Neural progenitor cell (in vitro differentiated cells): ENCODE measurements at places on chromosomes 13 and 19.

DNA sequence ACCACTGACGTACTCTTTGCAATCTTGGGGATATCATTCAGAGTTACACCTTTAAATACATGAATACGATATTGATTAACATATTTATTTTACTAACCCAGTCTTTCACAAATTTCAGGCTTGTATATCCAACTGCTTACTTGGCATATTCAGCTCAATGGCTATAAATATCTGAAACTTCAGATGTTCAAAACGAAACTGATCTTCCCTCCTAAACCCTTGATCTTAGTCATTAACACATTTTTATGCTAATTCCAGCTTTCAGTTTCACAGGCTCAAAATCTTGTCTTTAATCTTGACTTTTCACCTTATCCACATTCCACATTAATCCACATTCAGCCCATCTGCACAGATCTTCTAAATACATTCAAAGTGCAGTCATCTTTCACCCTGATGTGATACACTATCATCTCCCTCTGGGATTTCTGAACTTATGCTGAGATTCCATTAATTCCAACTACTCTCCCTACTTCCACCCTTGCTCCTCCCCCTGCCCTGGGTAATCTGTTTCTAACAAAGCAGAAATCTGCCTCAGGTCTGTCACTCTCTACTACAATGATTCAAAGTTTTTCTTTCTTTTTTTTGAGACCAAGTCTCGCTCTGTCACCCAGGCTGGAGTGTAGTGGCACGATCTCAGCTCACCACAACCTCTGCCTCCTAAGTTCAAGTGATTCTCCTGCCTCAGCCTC, 387.2 kb downstream of the GPC5 start:
- H3K4me3 ChIP-seq, result no peak overlapping the region
- no peaks in the 10 kb centered on the region for H3K27me3 ChIP-seq
- no peak overlapping the region for H3K27ac ChIP-seq
- no peak for DNase-seq
- no peaks in the 10 kb centered on the region for H3K36me3 ChIP-seq

DNA sequence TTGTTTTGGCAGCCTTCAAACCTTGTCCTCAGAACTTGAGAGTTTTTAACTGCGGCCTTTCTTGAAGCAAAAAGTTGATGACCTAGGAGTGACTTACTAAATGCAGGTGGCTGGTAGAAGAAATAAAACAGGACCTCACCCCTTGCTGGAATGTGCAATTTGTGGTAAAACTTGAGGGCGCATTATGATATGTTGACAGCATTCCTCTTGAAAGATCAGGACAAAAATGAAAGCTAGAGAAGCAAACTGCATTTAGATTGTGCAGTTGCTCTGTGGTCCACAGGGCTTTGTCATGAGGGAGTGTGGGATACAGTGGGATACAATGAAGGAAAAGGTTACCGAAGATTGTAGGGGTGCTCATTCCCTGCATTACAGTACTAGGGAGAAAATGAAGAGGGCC, 504.2 kb downstream of the GPC6 start:
- H3K36me3 ChIP-seq, result no peaks in the 10 kb centered on the region
- DNase-seq, result no peak
- no peaks in the 10 kb centered on the region for H3K27me3 ChIP-seq
- H3K4me1 ChIP-seq, result peaks cover 9% of the 10 kb centered on the region
- H3K27ac ChIP-seq, result no peak overlapping the region

DNA sequence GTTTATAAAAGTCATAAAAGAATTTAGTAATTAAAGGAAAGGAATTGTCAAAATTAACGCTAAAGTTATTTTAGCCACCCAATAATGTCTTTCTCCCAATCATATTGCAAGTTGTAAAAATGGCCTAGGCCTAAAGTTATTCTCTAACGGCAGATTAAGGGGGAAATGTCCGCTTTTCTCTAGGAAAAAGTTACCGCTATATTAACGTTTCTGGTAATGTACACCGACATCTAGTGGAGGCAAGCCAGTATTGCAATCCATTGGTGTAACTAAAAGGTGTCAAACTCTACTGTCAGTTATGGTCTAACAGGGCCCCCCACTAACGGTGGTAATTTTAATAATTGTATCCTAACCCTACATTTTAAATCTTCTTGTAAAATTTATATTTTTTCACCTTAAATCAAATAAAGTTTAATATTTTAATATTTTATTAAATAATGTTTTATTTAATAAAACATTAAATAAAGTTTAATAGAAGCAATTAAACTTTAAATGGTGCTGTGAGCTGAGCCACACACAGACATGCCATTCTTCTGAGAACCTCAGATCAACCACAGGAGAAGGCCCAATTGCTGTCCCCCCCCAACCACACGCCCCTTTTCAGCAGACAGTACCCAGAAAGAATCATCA, 35.9 kb upstream of the ZSCAN5A start:
- no peaks in the 10 kb centered on the region for H3K4me1 ChIP-seq
- H3K4me3 ChIP-seq, result no peak overlapping the region
- DNase-seq, result peak; percentile 68
- no peaks in the 10 kb centered on the region for H3K36me3 ChIP-seq
- no peaks in the 10 kb centered on the region for H3K27me3 ChIP-seq
- no peak overlapping the region for H3K27ac ChIP-seq

DNA sequence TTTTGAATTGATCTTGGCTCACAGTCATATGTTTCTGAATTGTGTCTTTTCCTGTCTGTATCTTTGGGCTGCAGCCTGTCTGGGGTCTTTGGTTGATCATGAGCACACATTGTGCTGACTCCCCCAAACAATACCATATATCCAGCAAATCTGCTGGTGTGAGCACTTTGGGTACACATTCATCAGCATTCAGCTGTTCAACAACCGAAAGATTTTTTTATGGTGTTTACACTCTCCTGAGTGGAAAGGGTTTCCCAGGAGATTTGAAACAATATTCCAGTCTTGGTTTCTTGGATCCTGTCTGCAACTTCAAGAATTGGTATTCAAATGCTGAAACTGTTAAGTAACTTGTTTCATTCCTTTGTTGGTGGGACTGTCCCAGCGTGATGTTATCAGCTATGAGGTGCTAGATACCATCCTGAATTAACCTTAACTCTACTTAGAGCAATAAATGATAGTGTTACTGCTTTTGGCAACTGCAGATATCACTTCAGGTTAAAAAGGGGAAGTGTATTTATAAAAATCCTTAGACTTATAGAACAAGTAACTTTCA, 78.4 kb upstream of the DIAPH3 start:
- no peaks in the 10 kb centered on the region for H3K27me3 ChIP-seq
- DNase-seq, result no peak
- no peak overlapping the region for H3K4me3 ChIP-seq
- no peak overlapping the region for H3K27ac ChIP-seq
- no peaks in the 10 kb centered on the region for H3K4me1 ChIP-seq
- no peaks in the 10 kb centered on the region for H3K36me3 ChIP-seq

DNA sequence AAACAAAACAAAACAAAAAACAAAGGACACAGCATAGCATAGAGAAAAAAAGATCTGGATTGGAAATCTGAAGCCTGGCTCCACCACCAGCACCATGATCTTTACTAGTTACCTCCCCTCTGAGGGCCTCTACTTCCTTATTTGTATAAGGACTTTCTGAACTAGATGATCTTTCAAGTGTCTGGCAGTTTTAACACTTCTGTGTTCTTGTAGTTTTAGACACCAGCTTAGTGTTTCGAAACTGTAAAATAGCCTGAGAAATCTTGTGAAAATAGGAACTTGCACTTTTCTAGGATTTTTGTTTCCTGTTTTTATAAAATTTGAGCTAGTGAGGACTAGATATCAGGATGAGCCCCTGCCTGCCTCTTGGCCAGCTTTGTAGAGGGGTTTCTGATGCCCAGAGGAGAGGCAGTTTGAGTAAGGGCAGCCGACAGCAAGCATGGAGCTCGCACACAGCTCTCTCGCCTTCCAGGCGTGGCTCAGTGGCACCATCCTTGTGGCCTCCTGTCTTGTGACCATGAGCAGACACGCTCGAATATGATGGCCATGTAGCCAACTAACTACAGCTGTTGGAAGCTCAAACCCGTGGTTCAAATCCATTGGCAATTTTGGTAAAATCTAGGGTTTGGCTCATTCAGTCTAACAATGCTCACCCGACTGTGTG, 319.0 kb downstream of the KCNRG start:
- no peak overlapping the region for H3K27ac ChIP-seq
- no peaks in the 10 kb centered on the region for H3K36me3 ChIP-seq
- H3K4me3 ChIP-seq, result no peak overlapping the region
- H3K4me1 ChIP-seq, result peaks cover 9% of the 10 kb centered on the region
- no peak for DNase-seq

- no peaks in the 10 kb centered on the region for H3K4me1 ChIP-seq
- no peak overlapping the region for H3K4me3 ChIP-seq
- H3K27ac ChIP-seq, result no peak overlapping the region
- no peak for DNase-seq
- H3K36me3 ChIP-seq, result no peaks in the 10 kb centered on the region
- no peaks in the 10 kb centered on the region for H3K27me3 ChIP-seq
Measured at GRCh38 chr19:38519168-38519567, 85.7 kb downstream of the RYR1 start.

GRCh38 chr19:17889609-17890214, 18.0 kb downstream of the SLC5A5 start:
- DNase-seq, result peak; percentile 87
- H3K4me3 ChIP-seq, result no peak overlapping the region
- no peak overlapping the region for H3K27ac ChIP-seq

- H3K36me3 ChIP-seq, result no peaks in the 10 kb centered on the region
- no peaks in the 10 kb centered on the region for H3K27me3 ChIP-seq
- H3K27ac ChIP-seq, result no peak overlapping the region
- DNase-seq, result peak; percentile 69
- H3K4me3 ChIP-seq, result no peak overlapping the region
Measured at GRCh38 chr13:109667807-109668291, 118.5 kb downstream of the IRS2 start.

DNA sequence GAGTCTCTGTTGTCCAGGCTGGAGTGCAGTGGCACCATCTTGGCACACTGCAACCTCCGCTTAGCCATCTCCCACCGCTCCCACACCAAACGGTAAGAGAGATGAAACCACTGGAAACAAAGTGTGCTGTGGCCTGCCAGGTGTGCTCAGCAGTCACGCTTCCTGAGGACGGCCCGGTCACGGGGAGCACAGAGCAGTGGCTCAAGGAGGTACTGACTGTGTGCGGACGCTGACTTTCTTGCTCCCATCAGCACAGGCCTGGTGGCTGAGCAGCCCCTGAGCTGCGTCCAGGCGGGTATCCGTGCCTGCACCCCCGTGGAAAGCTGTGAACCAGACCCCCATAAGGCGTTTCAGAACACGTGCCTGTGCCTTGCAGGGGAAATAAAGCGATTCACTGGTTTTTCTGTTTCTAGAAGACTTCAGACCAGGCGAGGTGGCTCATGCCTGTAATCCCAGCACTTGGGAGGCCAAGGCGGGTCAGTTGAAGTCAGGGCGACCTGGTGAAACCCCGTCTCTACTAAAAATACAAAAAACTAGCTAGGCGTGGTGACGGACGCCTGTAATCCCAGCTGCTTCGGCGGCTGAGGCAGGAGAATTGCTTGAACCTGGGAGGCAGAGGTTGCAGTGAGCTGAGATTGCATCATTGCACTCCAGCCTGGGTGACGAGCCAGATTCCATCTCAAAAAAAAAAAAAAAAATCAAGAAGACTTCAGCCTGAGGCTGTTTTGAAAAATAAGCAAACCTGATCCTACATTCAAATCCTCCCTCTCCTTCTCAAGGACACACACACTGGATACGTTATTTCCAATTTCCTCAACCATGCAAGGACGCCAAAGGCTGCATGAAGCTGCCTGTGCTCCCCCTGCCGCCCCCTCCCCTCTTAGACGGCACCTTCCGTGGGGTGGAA, 25.5 kb downstream of the ADPRHL1 start:
- no peak overlapping the region for H3K4me3 ChIP-seq
- H3K36me3 ChIP-seq, result no peaks in the 10 kb centered on the region
- no peak overlapping the region for H3K27ac ChIP-seq
- peak; percentile 1 for DNase-seq
- no peaks in the 10 kb centered on the region for H3K27me3 ChIP-seq

DNA sequence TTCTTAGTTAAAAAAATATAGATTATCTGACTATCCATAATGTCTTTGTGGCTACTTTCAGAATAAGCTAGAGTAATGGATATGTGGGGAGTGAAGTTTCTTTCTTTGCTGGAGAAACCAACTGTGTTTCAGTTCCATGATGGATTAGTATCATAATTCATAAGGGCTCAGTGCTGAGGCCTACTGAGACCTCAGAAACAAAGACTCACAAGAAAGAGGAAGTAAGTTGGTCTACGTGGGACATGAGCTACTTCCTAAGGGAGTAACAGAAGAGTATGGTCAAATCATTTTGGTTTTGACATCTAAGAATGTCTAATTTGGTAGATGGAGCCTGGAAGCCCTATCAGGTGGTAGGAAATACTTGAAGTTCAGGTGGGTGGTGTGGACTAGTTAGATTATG, 99.0 kb upstream of the HTR2A start:
- no peaks in the 10 kb centered on the region for H3K36me3 ChIP-seq
- no peak overlapping the region for H3K27ac ChIP-seq
- no peaks in the 10 kb centered on the region for H3K4me1 ChIP-seq
- no peak overlapping the region for H3K4me3 ChIP-seq
- no peak for DNase-seq

GRCh38 chr13:31437975-31438374, 238.2 kb downstream of the B3GLCT start:
- no peak for DNase-seq
- no peak overlapping the region for H3K27ac ChIP-seq
- no peaks in the 10 kb centered on the region for H3K4me1 ChIP-seq
- no peak overlapping the region for H3K4me3 ChIP-seq

GRCh38 chr19:13079542-13079986, 23.1 kb downstream of the LYL1 start:
- peaks cover 43% of the 10 kb centered on the region for H3K4me1 ChIP-seq
- no peak for DNase-seq
- H3K27ac ChIP-seq, result no peak overlapping the region
- peaks cover 24% of the 10 kb centered on the region for H3K27me3 ChIP-seq
- no peaks in the 10 kb centered on the region for H3K36me3 ChIP-seq

DNA sequence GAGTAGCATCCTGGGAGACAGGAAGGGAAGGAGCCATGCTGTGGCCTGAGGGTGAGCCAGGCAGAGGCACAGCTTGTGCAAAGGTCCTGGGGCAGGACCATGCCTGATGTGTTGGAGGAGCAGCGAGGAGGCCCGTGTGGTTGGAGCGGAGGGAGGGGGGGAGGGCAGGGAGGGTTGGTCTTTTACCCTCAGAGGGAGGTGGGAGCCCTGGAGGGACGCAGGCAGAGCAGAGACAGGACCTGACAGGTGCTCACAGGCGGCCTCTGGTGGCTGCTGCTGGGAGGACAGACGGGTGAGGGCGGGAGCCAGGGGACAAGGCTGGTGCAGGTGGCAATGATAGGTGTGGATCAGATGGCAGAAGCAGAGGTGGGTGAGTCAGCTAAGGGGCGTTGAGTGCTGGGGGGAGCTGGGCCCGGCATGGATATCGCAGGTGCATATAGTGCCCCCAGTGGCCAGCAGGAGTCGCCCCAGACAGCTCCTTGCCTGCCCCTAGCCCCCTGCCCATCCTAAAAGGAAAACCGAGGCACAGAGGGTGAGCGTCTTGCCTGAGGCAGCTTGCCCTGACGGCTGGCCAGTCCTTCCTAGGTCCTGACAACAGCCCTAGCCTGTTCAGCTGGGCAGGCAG, 9.8 kb upstream of the GNA15 start:
- H3K36me3 ChIP-seq, result no peaks in the 10 kb centered on the region
- no peaks in the 10 kb centered on the region for H3K27me3 ChIP-seq
- H3K4me3 ChIP-seq, result no peak overlapping the region
- H3K4me1 ChIP-seq, result no peaks in the 10 kb centered on the region
- H3K27ac ChIP-seq, result no peak overlapping the region

GRCh38 chr13:61778531-61778930, 362.9 kb upstream of the PCDH20 start:
- H3K4me1 ChIP-seq, result peaks cover 21% of the 10 kb centered on the region
- DNase-seq, result peak; percentile 70
- H3K27ac ChIP-seq, result peak overlapping the region; percentile 60
- H3K4me3 ChIP-seq, result no peak overlapping the region
- H3K27me3 ChIP-seq, result no peaks in the 10 kb centered on the region
- H3K36me3 ChIP-seq, result no peaks in the 10 kb centered on the region
